ENCODE measurements at places on chromosomes 5 and 9. TPM values are rescaled to one million over a fixed set of nuclear protein-coding genes. Genes with fewer than 3 reads are reported as not detected.

The BHMT2 gene
- 28.5 TPM for total RNA-seq

The MLANA gene
- total RNA-seq, result not detected

The DDX4 gene
- total RNA-seq, result 0.06 TPM

The ADAMTSL2 gene
- 83.7 TPM for total RNA-seq

DNA sequence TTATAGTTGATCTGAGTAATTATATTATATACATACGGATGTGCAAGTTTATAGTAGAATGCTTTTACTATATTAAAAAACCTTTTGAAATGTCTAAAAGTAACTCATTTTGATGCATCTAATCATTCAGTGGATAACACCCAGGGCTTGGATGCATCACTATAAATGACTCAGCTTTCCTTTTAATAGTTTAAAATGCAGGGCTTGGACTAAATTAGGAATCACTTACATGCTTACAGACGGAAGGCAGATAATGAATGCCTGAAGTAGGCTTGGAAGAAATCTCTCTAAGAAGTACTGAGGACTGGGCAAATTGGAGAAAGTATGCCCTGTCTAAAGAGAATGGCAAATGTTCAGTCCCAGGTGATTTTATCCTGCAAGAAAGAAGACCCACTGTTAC, 362.5 kb upstream of the CCNH start:
- peaks cover 25% of the 10 kb centered on the region for H3K27me3 ChIP-seq
- no peaks in the 10 kb centered on the region for H3K4me1 ChIP-seq
- no peak overlapping the region for H3K27ac ChIP-seq
- H3K36me3 ChIP-seq, result no peaks in the 10 kb centered on the region
- no peak overlapping the region for H3K4me3 ChIP-seq
- no peak for DNase-seq

DNA sequence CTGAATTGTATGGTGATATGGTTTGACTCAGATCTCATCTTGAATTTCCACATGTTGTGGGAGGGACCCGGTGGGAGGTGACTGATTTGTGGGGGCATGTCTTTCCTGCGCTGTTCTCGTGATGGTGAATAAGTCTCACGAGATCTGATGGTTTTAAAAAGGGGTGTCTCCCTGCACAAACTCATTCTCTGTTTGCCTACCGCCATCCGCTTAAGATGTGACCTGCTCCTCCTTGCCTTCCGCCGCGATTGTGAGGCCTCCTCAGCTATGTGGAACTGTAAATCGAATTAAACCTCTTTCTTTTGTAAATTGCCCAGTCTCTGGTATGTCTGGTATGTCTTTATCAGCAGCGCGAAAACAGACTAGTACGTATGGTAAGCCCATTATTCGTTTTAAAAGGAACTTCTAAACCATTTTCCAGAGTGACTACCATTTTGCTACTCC, 48.7 kb downstream of the SLC36A1 start:
- no peak overlapping the region for H3K27ac ChIP-seq
- no peak overlapping the region for H3K4me3 ChIP-seq
- H3K4me1 ChIP-seq, result no peaks in the 10 kb centered on the region
- DNase-seq, result no peak

Data from adrenal gland (tissue), 19 donors.